ENCODE measurements at places on chromosomes 5 and 9. TPM values are rescaled to one million over a fixed set of nuclear protein-coding genes. Genes with fewer than 3 reads are reported as not detected.

DNA sequence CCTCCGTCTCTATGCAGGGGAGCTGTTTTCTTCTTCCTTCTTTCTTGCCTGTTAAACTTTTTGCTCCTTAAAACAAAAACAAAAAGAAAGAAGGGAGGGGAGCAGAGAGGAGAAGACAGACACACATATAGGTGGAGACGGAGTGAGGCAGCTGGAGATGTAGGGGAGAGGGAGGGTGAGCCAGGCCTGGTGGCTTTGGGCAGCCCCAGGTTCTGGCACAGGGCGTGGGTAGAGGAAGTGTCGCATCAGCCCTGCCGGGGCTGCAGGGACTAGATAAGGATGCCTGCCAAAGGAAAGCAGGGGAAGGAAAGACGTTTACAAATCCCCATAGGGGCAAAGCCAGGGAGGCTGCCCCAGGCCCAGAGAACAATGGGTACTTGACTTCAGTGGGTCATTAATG, 38.7 kb upstream of the PTGS1 start:
- DNase-seq: no peak

GRCh38 chr5:10576121-10576789, 12.4 kb downstream of the ANKRD33B start:
- no peak for DNase-seq

- DNase-seq: no peak
Observed at GRCh38 chr9:87569008-87569509, 71.4 kb downstream of the DAPK1 start.

DNA sequence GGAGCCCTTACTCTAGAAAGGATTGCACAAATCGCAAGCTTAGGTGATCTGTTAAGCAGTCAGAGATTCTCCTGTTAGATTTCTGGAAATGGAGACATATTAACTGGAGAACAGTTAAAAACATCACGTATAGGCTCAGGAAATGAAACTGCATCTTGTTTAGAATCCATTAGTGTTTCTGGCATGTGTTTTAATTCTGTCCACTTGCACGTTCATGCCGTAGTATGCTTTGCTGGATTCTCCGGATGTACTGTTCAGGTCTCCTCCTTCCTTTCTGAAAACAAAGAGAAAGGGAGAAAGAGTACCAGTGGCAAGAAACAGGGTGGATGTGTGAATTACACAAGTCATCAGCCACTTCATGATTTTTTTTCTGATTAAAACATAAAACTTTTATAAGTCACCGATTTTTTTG, 2.5 kb upstream of the RGMB start:
- DNase-seq: no peak

DNA sequence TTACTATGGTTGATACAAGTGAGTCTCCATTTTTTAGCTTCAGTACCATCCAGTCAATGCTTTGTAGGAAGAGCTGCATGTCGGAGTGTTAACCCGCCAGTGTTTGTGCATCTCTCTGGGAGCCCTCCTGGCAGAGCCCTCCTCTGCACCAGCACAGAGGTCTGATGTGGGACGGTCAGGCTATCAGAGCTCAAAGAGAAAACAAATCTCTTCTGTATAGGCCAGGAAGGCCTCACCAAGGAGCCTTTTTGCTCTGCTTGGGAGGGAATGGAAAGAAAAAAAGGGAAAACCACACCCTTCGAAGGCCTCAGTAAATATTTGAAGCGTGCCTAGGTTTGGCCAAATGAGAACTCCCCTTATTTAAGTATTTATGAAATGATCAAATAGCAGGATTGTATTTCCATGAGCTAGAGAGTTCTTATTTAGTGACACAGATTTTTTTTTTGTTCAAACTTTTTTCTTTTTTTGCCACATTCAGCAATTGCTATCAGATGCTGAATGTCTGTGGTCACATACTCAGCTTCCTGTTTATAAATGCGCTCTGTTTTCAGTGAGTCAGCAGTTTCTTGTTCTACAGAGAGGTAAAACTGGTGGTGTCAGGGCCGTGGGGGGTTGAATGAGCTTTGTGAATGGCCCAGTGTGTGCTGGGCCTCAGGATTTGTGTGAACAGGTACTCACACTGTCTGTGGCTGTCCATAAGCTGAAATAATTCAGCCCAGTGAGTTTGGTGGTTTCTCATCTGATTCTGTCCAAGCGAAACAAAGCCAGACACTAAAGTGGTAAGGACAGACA, 226.6 kb downstream of the SNX18 start:
- no peak for DNase-seq

The IRX1 gene
- total RNA-seq: 1.2 TPM
